ENCODE measurements at places on chromosomes 2 and 18. TPM values are rescaled to one million over a fixed set of nuclear protein-coding genes. Genes with fewer than 3 reads are reported as not detected.

Gene PID1
- total RNA-seq, result 0.68 TPM

Gene TANC1
- total RNA-seq, result 80.0 TPM

Gene BMP10
- total RNA-seq, result not detected

Gene POTEI
- total RNA-seq, result 0.06 TPM

Gene GTF2A1L
- total RNA-seq, result 0.29 TPM

Gene ERICH2
- total RNA-seq, result not detected

Gene ANKRD30BL
- total RNA-seq, result not detected

Gene ANKRD44
- 8.4 TPM for total RNA-seq

Gene AQP12B
- not detected for total RNA-seq

Gene ZSWIM2
- total RNA-seq, result not detected

Gene HOXD9
- 7.6 TPM for total RNA-seq

Gene IL36B
- total RNA-seq, result not detected

Gene CYP20A1
- 29.6 TPM for total RNA-seq

Gene ANKRD30B
- 0.70 TPM for total RNA-seq

Gene SULT1C4
- 20.2 TPM for total RNA-seq

Gene C2orf66
- total RNA-seq, result 1.1 TPM
